ENCODE measurements at places on chromosomes 1 and 21.

- H3K27ac ChIP-seq: peak overlapping the region; percentile 34
- no peaks in the 10 kb centered on the region for H3K36me3 ChIP-seq
- H3K4me1 ChIP-seq: peaks cover 7% of the 10 kb centered on the region
- H3K4me3 ChIP-seq: no peak overlapping the region
Observed at GRCh38 chr21:36115138-36115730, 19.6 kb upstream of the CBR3 start.

- no peaks in the 10 kb centered on the region for H3K36me3 ChIP-seq
- peaks cover 14% of the 10 kb centered on the region for H3K4me1 ChIP-seq
- no peaks in the 10 kb centered on the region for H3K27me3 ChIP-seq
- H3K4me3 ChIP-seq: no peak overlapping the region
- H3K27ac ChIP-seq: peak overlapping the region; percentile 18
Observed at GRCh38 chr1:89260566-89261255, 11.9 kb downstream of the GBP5 start.

- DNase-seq: no peak
- H3K27ac ChIP-seq: no peak overlapping the region
- H3K36me3 ChIP-seq: no peaks in the 10 kb centered on the region
- peaks cover 3% of the 10 kb centered on the region for H3K27me3 ChIP-seq
- no peak overlapping the region for H3K4me3 ChIP-seq
Observed at GRCh38 chr1:14910984-14911721, 242.4 kb upstream of the TMEM51 start.

- H3K4me1 ChIP-seq: no peaks in the 10 kb centered on the region
- DNase-seq: no peak
- no peaks in the 10 kb centered on the region for H3K27me3 ChIP-seq
- peaks cover 7% of the 10 kb centered on the region for H3K36me3 ChIP-seq
Observed at GRCh38 chr1:143699115-143699514, 272.7 kb downstream of the FAM72C start.

- H3K27ac ChIP-seq: no peak overlapping the region
- no peaks in the 10 kb centered on the region for H3K4me1 ChIP-seq
- H3K4me3 ChIP-seq: no peak overlapping the region
- no peaks in the 10 kb centered on the region for H3K27me3 ChIP-seq
- H3K36me3 ChIP-seq: peaks cover 15% of the 10 kb centered on the region
- no peak for DNase-seq
Observed at GRCh38 chr1:117857418-117857817, 72.0 kb downstream of the GDAP2 start.

GRCh38 chr1:24142546-24143534 lies at the start of gene IL22RA1:
Gene IL22RA1 (minus strand): TSS chr1:24143140. CDS start chr1:24143082, 58 bp downstream.
- H3K27me3 ChIP-seq: peaks cover 16% of the 10 kb centered on the region
- no peak for DNase-seq
- peak within 1 kb of the TSS; percentile 39 for H3K27ac ChIP-seq
- H3K36me3 ChIP-seq: no peaks in the 10 kb centered on the region

GRCh38 chr1:910881-911721 lies 12.6 kb upstream of the SAMD11 start:
- peaks cover 63% of the 10 kb centered on the region for H3K27me3 ChIP-seq
- peak overlapping the region; percentile 50 for H3K4me3 ChIP-seq
- peaks cover 75% of the 10 kb centered on the region for H3K4me1 ChIP-seq
- peak overlapping the region; percentile 39 for H3K27ac ChIP-seq
- DNase-seq: no peak
- peaks cover 5% of the 10 kb centered on the region for H3K36me3 ChIP-seq

- no peak overlapping the region for H3K27ac ChIP-seq
- peaks cover 3% of the 10 kb centered on the region for H3K27me3 ChIP-seq
- H3K4me1 ChIP-seq: no peaks in the 10 kb centered on the region
- no peaks in the 10 kb centered on the region for H3K36me3 ChIP-seq
- H3K4me3 ChIP-seq: no peak overlapping the region
Observed at GRCh38 chr1:97647776-97648175, 273.1 kb downstream of the DPYD start.

DNA sequence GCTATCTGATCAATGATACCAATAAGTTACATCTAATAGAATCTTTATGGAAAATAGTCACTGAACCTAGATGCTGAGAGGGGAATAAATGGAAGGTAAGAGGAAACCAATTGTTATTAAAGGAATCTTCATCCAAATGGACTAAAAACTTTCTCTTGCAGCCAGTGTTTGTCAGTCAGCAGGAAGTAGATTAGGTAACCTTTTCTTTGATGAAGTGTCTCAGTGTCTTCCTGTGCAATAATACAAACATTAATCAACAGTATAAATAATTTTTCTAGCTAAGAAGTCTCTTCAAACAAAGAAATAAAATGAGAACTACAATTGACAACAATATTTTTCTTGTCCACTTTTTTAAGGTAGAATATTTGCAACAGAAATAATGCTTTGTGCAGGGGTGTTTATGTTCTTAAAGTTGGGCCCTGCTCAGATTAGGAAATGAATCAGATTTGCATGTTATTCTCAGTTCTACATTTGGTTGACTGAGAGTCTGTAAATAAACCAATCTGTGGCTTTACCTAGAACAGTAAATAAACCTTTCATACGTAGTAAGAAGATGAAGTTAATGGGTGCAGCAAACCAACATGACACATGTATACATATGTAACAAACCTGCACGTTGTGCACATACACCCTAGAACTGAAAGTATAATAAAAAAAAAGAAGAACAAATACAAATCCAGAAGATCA lies 391.4 kb downstream of the MRPL39 start:
- no peak for DNase-seq
- no peaks in the 10 kb centered on the region for H3K4me1 ChIP-seq
- no peak overlapping the region for H3K27ac ChIP-seq
- no peaks in the 10 kb centered on the region for H3K36me3 ChIP-seq
- H3K27me3 ChIP-seq: no peaks in the 10 kb centered on the region

DNA sequence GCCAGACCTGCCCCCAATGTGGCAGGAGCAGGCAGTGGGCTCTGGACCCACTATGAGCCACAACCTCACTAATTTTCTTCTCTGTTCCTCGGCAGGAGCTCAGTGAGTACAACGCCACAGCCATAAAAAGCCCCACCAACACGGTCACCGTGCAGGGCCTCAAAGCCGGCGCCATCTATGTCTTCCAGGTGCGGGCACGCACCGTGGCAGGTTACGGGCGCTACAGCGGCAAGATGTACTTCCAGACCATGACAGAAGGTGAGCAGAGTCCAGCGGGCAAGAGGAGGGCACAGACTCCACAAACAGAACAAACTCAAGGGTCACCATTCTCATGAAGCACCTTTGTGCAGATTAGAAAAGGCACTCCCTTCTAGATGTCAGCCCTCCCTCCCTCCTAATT lies 79.9 kb downstream of the LACTBL1 start:
- H3K36me3 ChIP-seq: peaks cover 30% of the 10 kb centered on the region
- no peak overlapping the region for H3K27ac ChIP-seq
- peaks cover 41% of the 10 kb centered on the region for H3K27me3 ChIP-seq
- DNase-seq: no peak
- peaks cover 4% of the 10 kb centered on the region for H3K4me1 ChIP-seq

GRCh38 chr1:98975113-98975512 lies 29.5 kb downstream of the PLPPR5 start:
- DNase-seq: no peak
- no peaks in the 10 kb centered on the region for H3K27me3 ChIP-seq
- no peak overlapping the region for H3K27ac ChIP-seq
- peaks cover 32% of the 10 kb centered on the region for H3K4me1 ChIP-seq
- H3K4me3 ChIP-seq: no peak overlapping the region
